ENCODE measurements at places on chromosomes 2 and 18.

- DNase-seq: no peak
Measured at GRCh38 chr18:75031717-75032317, 177.1 kb downstream of the PTGR3 start.

- peak; percentile 15 for DNase-seq
Measured at GRCh38 chr2:7835693-7836680, 845.9 kb upstream of the ID2 start.

DNA sequence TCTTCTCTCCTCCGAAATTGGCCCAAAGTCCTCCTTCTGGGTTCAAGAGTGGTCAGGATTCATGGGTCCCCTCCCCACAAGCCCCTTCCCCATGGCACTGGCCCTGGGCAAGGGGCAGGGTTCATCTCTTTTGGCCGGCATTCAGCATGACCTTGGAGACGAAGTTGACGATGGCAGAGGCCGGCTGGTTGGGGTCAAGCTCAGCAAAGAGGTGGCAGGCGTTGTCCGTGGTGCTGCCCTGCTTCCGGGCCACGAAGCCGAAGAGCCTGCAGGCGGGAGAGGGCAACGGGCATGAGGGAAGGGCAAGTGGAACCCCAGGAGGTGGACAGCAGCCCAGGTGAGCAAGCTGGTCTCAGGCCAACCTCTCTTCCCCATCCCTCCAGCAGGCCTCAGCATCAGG lies 198.5 kb downstream of the TNS1 start:
- no peak for DNase-seq

- DNase-seq: no peak
Measured at GRCh38 chr2:22753476-22753875, 631.5 kb upstream of the KLHL29 start.

GRCh38 chr18:80232030-80232429 lies 15.3 kb downstream of the PARD6G start:
- no peak for DNase-seq

DNA sequence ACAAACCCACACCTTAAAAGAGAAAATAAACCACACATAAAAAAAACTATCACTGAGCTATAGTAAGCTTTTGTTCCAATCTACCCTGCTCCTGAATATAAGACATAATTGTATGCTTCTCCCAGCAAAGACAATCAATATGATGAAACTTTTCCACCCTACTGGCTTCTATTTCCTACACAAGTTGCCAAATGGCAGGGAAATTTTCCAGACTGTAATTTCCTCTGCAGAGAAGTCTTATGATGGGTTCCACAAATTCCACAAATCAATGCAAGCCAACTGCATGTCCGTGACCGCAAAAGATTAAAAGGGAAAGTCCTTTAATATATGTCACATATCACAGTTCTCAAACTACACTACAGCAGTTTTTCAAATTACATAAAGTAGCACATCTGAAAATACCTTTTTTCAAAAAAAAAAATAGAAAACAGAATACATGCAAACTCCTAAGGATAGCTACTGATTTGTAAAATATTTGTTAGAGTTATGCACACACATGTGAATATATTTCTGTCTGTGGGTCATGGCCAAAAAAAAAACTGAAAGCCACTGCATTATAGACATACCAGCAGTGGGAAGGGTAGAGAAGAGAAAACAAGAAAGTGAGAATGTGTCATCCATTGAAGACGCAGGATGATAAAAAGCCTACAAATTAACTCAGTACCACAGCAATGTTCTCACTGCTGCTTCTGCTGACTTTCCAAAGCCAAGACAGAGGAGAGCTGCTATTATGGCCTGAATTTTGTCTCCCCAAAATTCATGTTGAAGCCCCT lies 61.4 kb downstream of the RPL31 start:
- DNase-seq: no peak

- no peak for DNase-seq
Measured at GRCh38 chr2:53252115-53252514, 515.5 kb upstream of the CHAC2 start.

DNA sequence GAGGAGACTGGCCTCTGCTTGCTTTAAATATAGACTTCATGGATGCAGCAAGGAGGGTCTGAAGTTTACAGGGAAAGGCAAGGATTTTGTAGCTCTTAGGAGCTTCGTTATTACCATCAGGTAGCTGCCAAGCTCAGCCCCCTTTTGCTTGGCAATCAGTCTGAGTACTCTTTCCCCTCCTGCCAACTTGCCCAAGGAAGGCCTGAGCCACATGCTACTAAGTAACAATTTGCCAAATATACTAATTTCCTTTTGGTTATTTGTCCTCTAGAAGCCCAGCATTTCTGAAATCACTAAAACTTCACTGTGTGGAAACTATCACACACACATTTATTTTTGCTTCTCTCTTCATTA lies 85.5 kb upstream of the ITPRID2 start:
- no peak for DNase-seq

DNA sequence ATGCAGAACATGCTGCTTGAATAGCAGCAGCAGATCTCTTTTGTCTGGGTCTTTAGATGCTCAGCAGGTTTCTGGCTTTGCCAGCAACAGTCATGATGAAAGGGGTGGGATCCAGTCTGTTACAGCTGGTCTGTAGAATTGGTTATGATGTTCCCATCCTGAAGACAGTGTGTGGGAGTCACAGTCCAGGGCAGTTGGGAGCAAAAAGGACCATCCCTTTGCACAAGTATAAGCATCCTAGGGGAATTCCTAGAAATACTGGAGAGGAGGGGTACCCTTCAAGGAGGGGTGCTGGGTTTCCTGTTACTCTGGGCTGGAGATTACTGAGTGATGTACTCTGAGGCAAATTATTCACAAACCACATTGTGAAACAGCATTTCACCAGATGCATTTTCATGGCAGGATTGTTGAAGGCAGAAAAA lies 119.9 kb upstream of the RND3 start:
- no peak for DNase-seq

GRCh38 chr2:171798156-171798820 lies 95.8 kb downstream of the SLC25A12 start:
- no peak for DNase-seq

GRCh38 chr2:65264821-65265670 lies 37.4 kb downstream of the ACTR2 start:
- DNase-seq: peak; percentile 46

- DNase-seq: no peak
Measured at GRCh38 chr2:28047681-28048080, 157.2 kb downstream of the BABAM2 start.

GRCh38 chr18:13112982-13113381 lies 105.6 kb upstream of the LDLRAD4 start:
- DNase-seq: peak; percentile 84

DNA sequence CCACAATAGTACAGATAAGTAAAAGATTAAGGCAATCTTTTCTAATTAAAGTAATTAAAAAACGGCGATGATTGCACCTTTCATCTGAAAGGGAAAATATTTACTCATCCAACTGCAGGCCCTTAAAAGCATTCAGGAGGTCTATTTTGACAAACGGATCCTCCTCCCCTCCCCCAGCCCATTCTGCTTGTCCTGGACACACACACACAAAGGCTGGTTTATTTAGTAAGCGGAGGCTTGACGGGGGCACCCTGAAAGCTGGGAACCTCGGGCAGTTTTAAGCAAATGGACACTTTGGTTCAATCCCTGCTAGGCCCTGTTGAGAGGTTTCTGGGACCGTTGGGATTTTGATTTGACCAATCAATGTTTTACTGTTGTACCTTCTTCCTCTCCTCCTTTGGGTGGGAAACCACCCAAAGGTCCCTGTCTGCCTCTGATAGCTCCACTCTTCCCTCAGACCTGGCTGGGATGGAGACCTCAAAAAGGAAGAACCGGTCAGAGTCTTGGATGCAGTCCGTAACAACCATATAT lies 135.8 kb upstream of the HAAO start:
- no peak for DNase-seq

- no peak for DNase-seq
Measured at GRCh38 chr18:34322365-34323289, 97.9 kb upstream of the NOL4 start.

DNA sequence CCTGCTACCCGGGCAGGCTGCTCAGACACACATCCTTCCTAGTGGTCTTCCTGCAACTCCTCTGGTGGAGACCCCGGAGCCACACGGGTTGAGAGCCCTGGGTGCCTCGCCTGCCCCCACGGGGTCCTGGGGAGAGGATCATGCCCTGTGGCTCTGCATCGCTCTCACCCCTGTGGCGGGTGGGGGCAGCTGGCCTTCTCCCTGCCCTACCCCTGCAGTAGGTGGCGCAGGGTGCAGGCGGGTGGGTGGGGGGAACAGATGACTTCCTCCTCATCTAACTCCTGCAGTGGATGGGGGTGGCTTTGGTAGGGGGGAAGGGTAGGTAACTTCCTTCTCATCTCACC lies 38.5 kb downstream of the TSHZ1 start:
- DNase-seq: no peak

- peak; percentile 10 for DNase-seq
Measured at GRCh38 chr2:14543284-14543683, 89.2 kb upstream of the LRATD1 start.

- DNase-seq: no peak
Measured at GRCh38 chr2:140597836-140598235, 1533.0 kb downstream of the LRP1B start.

GRCh38 chr2:68404893-68405799 lies 40.1 kb downstream of the PLEK start:
- no peak for DNase-seq

GRCh38 chr18:6807515-6808257 lies 78.2 kb downstream of the ARHGAP28 start:
- DNase-seq: no peak

GRCh38 chr2:43812947-43813346 lies 25.7 kb downstream of the ABCG5 start:
- DNase-seq: no peak

DNA sequence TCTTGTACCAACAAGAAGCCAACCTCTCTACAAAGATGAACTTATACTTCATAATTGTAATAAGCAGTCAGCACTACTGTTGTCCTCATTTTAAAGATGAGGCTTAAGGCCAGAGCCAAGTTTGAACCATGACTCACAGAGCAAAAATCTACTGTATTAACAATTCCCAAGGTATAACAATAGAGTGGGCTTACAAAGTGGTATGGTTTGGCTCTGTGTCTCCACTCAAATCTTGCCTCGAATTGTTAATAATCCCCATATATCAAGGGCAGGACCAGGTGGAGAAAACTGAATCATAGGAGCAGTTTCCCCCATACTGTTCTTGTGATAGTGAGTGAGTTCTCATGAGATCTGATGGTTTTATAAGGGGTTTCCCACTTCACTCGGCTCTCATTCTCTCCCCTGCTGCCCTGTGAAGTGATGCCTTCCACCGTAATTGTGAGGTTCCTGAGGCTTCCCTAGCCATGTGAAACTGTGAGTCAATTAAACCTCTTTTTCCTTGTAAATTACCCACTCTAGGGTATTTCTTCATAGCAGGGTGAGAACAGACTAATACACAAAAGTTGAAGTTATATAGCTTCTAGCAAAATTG lies 19.5 kb downstream of the MRPL44 start:
- DNase-seq: no peak

DNA sequence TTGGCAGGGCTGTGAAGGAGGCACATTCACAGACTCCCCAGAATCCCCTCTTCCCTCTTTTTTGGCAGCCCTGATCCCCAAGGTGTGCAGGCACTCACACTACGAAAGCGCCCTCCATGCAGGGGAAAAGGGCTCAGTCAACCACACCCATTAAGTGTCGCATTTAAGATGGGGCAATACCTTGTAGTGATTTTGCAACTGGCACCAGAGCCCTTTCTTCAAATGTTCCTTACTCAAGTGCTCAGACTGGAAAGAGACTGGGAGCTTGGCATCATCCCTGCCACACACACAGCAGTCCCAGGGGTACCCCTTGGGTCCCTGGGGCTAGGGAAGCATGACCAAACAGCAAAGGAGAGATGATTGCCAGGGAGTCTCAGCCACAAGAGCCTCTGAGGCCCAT lies 190.1 kb downstream of the HAUS1 start:
- DNase-seq: no peak

- no peak for DNase-seq
Measured at GRCh38 chr2:61554604-61555003, 16.4 kb upstream of the XPO1 start.

DNA sequence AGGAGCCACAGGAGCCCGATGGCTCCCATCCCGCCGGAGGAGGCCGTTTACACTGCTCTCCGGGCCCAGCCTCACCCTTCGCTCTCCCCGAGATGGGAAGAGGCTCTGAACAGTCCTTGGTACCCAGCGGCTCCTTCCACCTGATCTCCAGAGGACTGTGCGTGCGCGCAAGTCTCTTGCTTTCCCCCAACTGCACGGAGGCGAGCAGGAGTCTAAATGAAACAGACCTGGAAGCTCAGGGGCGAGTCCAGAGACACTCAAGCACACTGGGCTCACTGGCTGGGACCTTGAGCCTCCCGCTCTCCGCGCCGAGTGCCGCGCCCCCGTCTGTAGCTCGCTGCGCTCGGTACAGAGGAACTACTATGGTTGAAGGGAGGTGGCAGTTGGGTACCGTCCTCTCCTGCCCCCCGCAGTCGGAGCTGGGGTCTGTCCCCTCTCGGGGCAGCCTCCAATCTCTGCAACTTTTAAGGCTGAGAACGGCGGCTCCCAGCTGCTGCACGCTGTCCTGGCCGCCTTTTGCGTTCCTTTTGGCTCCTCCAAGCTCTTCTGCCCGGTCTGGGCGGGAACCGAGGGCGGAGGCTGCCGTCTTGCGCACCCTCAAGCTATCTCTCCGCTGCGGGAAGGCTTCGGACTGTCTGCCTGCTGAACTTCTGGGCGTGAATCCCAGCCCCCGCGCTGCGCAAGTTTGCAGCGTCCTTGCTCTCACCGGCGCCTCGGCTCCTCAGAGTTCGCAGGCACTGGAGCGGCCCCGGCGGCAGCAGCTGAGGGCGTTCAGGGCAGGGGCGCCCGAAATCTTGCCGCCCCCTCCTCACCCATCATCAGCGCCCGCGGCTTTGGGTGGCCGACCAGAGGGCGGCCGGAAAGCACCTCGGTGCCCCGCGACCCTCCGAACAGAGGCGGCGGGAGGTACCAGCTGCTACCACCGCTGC lies 491 bp downstream of the ALK start:
- no peak for DNase-seq

GRCh38 chr2:196823750-196824522 lies 14.8 kb upstream of the C2orf66 start:
- DNase-seq: no peak

- DNase-seq: no peak
Measured at GRCh38 chr2:229775614-229776313, 61.4 kb upstream of the DNER start.

- peak; percentile 65 for DNase-seq
Measured at GRCh38 chr2:231674587-231675338, 33.6 kb upstream of the PTMA start.

DNA sequence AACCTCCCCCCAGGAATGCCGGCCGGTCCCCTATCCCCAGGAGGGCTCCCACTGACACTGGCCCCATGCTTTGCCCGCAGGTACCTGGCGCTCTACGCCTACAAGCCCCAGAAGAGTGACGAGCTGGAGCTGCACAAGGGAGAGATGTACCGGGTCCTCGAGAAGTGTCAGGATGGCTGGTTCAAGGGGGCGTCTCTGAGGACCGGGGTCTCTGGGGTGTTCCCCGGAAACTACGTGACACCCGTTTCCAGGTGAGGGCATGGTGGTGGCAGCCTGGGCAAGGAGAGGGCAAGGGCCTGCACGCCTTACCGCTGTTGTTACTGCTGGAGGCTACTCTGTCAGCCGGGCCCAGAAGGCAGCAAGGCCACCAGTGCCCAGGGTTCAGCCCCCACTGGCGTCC lies 181.3 kb downstream of the SEPTIN10 start:
- DNase-seq: no peak

- no peak for DNase-seq
Measured at GRCh38 chr2:64837925-64838641, 151.1 kb upstream of the SLC1A4 start.

- no peak for DNase-seq
Measured at GRCh38 chr2:101150306-101151145, 656 bp downstream of the TBC1D8 start.

Measured in HuH-7 (cell line).